ENCODE measurements at places on chromosomes 5 and 9.

DNA sequence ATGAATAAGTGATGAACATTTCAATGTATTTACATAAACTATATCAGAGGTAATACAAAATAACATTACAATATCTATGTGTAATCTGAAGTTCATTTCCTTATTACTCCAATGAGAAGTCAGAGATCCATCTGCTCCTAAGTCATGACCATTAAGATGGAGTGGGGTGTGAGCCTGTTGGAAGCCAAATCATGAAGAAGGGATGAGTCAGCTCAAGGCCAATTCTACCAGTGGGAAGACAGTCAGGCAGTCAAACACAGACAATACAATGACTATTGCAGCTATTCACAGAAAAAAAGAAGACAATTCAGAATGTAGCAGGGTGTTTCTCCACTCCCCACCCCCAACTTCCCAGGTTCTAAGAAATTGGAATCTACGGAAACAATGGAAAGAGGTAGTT is 155.0 kb downstream of the NFIB start:
- peak; percentile 47 for DNase-seq

DNA sequence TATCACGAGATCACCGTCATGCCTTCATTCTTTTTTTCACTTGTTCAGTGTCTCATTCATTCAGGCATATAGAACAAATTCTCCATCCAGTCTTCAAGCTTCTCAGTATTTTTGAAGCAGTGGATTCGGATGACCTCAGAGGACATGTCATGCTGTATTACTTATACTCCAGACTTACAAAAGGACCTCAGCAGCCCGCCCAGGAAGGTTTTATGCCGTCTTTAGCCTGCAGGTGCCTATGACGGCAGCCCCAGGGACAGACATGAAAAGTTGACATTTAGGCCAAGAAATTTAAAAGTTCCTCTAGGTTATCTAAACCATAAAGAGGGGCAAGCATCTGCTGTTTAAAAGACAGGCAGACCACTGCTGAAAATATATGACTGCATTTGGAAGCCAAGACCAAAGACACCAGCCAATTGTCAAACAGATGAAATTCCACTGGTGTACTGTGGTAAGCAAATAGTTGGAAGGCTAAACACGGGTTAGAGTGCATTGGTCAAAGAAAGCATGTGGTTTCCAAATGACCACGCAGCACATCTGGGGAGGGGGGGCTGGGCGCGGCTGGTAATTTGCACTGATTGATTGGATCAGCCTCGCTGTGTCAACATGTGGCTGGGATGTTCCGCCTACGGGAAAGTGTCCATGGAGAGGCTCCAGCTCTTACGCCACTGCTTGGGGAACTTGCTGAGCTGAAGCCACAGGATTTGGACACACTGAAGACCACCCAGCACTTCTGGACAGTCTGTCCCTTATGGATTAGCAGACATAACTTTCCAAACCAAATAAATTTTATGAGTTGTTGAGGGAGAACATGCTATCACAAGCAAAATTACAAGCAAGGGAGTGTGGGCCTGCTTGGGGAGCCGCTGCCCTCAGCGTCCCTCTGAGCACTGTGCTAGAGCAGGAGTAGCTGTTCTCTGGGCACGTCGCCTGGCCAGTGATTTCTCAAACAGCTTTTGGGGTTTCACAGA is 173.6 kb downstream of the FANCC start:
- peak; percentile 84 for DNase-seq

DNA sequence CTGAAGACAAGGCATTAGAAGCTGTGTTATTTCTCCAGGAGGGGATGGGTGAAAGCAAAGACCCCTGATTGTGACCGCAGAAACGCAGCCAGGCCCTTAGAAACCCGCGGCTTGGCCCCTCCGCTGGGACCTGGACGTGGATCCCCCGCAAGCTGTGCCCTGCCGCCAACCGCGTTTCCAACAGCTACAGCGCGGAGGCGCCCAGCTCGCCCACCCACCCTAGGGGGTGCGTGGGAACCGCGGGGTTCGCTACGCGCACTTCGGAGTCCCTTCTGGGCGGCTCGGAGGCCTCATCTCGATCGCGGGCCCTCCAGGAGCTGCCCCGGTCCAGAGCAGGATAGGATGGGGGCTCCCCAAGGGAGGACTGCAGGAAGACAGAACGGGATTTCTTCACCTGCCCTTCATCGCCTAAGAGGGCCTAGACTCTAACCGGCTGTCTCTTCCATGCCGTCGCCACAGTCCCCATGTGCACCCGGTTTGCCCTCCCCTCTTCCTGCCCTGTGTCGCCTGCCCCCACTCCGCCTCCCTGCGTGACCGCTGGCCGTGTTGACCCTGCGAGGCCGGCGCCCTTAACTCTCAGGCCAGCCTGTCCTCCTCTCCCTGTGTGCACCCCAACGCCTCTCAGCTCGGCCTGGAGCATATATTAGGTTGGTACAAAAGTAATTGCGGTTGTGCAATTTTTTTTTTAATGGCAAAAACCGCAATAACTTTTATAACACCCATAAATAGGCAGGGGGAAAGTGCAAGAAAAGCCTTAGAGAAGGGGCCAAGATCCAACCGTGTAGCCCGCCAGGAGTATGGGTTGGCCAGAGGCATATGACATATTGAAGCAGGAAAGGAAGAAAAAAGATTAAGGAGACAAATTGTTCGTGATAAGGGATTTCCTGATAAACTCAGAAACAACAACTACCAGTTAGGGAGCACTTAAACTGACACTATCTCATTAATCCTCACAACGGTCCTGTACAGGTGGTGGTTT is 68.1 kb upstream of the FREM1 start:
- no peak for DNase-seq

- peak; percentile 56 for DNase-seq
These were observed 47.8 kb downstream of the SVEP1 start for GRCh38 chr9:110531776-110532175.

DNA sequence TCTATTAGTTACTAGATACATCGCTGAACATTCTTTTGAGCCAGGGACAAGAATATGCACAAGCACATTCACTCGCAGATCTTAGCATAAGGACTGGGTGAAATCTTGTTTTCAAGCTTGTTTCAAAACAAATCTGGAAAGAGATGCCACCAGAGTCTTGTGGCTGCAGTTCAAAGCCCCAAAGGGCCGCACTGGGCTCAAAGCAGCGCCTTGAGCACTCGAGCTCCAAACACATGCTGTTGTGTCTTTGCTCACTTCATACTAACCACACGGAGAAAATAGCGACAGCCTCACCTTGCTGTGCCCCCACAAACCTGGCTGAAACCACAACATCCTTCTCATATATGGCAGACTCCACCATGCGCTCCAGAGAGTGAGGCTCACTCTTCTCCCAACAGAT is 34.2 kb upstream of the IL7R start:
- DNase-seq: no peak

GRCh38 chr5:160675988-160676387 is 176.0 kb downstream of the ATP10B start:
- no peak for DNase-seq

Measured in astrocyte of the spinal cord (primary cell).